ENCODE measurements at places on chromosomes 12 and 14. TPM values are rescaled to one million over a fixed set of nuclear protein-coding genes. Genes with fewer than 3 reads are reported as not detected.
A peak's percentile ranks its signal among the peaks of the same experiment; 100 is the strongest.

Gene INHBE
- polyA plus RNA-seq, result 1.2 TPM

- peak; percentile 71 for DNase-seq
These were observed 2.7 kb upstream of the TRAF3 start for GRCh38 chr14:102774391-102775153.

- no peak for DNase-seq
These were observed 371 bp downstream of the CHD8 start for GRCh38 chr14:21455592-21455911.

Gene MYF5
- not detected for polyA plus RNA-seq

GRCh38 chr12:25322351-25322750 is 71.6 kb upstream of the KRAS start:
- no peak for DNase-seq

Gene INSM2
- not detected for polyA plus RNA-seq

Gene SLC22A17
- 26.1 TPM for polyA plus RNA-seq

Gene RD3L
- 0.12 TPM for polyA plus RNA-seq

Gene TEX52
- polyA plus RNA-seq, result 3.6 TPM

DNA sequence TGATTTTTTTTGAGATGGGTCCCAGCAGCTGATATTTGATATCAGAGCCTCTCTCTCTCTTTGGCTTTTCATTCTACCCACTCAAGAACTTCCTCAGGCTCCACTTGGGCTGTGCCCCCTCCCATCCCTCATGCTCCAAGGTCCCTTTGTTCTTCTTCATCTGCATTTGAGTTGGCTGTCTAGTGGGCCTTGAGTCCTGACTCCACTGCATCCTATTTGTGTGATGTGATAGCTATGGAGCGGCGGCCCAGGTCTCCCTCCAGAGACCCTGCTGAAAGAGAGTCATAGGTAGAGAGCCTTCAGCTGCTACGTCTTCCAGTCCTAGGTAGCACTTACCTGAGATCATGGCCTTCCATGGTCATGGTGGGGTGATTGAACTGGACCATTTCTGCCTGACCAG is 123.1 kb upstream of the VRK1 start:
- DNase-seq, result no peak

DNA sequence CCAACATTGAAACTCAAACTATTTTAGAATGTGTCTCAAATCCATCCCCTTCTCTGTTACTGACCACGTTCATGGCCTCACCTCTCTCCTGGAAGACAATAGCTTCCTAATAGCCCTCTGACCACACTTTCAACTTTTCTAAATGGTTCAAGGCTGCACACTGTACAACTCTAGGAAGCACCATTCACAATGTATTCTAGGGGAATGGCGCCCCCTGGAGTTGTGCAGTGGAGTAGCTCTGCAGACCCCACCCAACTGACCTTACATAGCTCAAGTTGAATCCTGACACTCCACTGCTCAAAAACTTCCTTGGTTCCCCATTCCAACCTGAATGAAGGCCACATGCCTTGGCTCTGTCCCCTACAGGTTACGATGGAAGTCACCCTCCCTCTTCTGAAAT is 77.6 kb downstream of the GAS2L3 start:
- no peak for DNase-seq

GRCh38 chr12:12521044-12521485 is 41.6 kb downstream of the DUSP16 start:
- no peak for DNase-seq

Gene CCDC184
- polyA plus RNA-seq, result 0.33 TPM

GRCh38 chr14:23078692-23079116 is 16.2 kb downstream of the ACIN1 start:
- DNase-seq, result no peak

Gene CFAP54
- polyA plus RNA-seq, result 3.1 TPM

All from right lung (tissue), 10 donors.